ENCODE measurements at places on chromosomes 5 and 9. TPM values are rescaled to one million over a fixed set of nuclear protein-coding genes. Genes with fewer than 3 reads are reported as not detected.

The NR5A1 gene
- not detected for total RNA-seq

GRCh38 chr5:107361945-107362344, 308.8 kb downstream of the EFNA5 start:
- DNase-seq = no peak

DNA sequence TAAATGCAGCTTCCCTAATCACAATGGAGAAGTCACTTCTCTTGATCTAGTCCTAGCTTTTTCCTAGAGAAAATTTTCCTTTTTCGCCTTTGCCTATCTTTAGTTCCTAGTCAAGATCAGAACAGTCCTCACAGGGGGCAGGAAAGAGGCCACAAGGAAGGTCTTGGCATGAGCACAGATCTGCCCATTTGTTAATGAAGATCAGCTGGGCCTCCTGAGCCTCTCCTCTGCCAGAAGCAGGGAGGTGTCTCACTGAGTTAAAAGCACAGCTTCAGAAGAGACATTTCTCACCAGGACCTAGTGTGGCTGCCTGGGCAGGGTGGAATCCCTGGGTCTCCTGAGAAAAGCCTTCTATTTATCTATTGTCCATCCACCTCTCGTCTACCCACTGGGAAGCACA, 357.8 kb downstream of the TMEM38B start:
- DNase-seq = no peak

DNA sequence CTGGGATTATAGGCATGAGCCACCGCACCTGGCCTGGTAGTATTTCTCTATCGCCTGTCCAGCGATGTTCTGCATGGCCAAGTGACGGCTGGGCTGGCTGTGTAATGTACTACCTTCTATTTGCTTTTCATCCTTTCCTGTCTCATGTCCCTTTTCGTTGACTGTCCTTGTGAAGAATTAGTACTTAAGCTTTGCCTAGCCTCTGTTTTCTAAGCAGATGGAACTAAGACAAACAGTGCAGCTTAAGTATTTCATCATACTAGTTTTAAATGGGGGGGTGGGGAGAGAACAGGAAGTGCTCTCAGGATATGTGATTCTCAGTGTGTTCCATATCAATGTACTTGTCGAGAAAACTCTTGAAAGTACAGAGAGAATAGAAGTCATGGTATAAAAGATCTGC, 31.7 kb upstream of the CCL21 start:
- no peak for DNase-seq

GRCh38 chr5:127785098-127785927, 82.1 kb downstream of the CCDC192 start:
- no peak for DNase-seq

The FAXDC2 gene
- 0.18 TPM for total RNA-seq

DNA sequence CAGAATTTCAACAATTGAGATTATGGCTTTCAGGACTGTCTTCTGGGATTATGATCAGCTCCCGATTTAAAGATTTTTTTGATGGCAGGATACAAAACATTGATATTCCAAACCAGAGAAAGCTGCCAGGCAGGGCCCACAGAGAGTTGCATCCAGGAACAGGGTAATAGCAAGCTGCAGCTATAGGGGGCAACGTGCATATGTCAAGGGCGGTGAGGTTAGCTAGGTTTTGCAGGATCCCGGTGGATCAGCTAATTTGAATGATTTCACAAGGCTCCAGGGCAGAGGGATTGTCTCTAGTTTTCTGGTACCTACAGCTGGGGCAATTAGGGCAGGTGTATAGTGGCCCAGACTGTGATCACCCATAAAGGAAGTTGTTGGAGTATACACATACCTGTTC, 339.4 kb downstream of the CHSY3 start:
- DNase-seq = no peak

DNA sequence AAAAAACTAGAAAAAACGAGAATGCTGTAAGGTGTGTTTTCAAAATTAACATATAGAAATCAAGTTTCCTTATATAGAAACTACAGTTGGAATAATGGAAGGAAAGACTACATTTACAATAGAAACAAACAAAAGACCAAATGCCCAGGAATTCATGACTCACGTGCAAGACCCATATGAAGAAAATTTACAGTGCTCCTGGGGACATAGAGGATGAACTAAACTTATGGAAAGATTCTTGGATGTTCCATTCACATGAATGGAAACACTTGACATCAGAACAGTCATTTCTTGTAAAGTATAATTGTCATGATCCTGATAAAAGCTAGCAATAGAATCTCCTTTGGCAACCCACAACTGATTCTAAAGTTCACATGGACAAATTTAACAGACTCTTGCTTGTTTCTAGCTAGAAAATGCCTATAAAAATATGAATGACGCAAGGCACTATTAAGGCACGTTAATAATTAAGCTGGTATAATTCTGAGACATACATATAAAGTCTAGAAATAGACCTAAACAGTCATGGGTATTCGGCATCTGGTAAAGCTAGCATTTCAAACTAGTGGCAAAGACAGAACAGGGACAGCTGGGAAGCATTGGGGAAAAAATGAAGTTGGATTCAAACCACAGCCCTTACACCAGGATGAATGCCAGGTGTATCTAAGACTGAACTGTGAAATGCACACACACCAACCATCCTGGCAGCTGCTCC, 5.1 kb upstream of the ZFP62 start:
- no peak for DNase-seq

The IGFBPL1 gene
- total RNA-seq = not detected

GRCh38 chr5:158979749-158980521, 119.8 kb downstream of the EBF1 start:
- no peak for DNase-seq

DNA sequence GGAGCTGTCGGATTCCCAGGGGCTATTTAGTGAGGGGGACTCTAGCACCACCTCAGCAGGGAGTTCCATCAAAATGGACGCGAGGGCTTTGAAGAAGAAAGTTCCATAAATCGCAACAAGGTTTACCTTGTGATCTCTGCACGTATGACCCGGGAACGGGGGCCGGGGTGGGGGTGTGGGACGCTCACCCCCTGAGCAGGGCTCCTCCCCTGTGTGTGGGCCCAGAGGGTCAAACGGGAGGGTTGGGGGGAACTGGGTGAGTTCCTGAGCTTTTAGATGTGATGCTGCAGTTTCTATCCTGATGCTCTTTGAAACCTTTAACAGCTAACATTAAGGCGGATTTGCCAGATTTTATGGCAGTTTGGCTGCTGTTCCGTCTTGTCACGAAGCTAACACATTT, 18.9 kb upstream of the LRRC14B start:
- DNase-seq = no peak

- no peak for DNase-seq
These were observed 52.4 kb downstream of the ASS1 start for GRCh38 chr9:130497139-130497538.

DNA sequence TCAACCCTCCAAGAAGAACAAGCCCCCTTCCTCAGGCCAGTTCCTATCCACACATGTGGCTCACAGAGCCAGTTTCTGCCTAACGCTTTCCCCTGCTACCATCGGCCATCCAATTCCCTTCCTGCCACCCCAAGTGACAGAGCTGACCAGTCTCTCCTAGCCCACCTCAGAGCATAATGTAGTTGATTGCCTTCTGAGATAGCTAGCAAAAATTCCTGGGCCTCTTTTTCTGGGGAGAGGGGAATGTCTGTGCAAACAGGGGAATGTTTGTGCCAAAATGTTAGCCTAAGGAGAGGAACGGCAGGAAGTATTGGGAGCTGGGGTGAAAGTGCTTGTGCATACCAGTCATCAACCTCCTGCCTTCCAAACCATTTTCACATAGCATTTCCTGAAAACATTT, 157.0 kb downstream of the PJA2 start:
- no peak for DNase-seq

The CCL27 gene
- 0.35 TPM for total RNA-seq

The INSL4 gene
- not detected for total RNA-seq

GRCh38 chr5:146313027-146313426, 25.6 kb upstream of the POU4F3 start:
- no peak for DNase-seq

DNA sequence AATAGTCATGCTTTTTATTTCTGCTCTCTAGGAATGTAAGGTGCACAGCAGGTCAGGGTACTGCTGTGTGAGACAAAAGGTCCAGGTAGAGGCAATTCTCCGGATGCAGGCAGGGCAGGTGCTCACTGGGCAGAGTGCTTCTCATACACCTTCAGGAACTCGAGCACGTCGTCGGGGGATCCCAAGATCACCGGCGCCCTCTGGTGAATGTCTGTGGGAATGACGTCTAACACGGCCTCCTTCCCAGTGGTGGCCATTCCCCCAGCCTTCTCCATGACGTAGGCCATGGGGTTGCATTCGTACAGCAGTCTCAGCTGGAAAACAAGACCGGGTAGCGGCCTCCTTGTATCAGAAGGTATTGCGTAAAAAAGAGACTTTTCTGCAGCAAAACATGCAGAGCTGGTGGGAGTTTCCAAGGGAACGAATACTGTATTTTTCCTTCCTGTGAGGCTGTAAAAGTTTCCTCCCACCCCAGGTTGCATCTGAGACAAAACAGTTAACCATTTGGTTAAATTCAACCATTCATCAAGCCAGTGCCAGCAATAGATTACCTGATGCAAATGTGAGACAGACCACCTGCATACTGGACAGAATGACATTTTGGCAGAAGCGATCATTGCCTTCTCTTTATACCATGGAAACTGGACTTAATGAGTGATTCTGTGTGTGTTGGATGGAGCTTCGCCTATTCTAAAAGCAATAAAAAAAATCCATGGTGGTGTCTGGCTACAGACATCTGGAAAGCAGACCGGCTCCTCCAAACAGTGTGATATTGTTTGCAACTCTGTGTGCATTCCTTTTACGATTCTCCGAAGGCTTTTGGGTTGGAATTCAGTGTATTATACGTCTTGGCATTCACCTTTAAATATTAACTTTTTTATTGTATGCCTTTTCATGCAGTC, 9.9 kb upstream of the FBP2 start:
- DNase-seq = peak; percentile 35

- DNase-seq = no peak
These were observed 38.9 kb downstream of the ADRA1B start for GRCh38 chr5:159955056-159955624.

DNA sequence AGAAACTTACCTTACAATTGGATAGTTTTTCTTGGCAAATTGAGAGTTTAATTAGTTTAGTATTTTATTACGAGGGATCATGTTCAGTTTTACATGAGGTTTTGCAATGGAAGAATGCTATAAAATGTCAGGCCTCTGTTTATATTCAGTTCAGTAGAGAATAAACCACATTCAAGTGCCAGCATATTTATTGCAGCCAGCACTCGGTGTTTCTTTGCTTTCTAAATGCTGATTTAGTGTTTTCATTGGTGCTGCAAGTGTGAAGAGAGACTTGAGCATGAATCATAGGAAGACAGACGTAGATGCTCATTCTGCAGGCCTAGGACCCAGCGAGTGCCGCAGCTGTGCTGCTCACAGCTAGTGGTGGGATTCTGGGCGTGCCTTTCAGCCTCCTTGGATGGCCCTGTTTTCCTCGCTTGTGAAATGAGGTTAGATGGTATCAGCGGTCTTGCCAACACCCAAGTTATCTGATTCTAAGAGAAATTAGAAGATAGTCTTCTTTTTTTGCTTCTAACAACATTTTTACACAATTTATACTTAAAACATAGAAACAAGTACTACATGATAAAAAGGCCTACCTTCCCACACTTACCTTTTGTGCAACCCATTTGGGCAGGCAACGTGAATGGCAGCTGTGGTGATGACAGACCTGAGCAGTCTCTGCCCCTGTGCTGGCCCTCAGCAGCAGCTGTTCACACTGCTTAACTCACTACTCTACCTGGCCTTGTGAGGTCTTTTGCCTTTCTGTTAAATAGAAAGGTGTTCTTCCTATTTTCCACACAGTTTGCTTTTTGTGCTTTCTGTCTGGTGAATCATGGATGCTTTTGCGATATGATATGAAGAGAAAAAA, 26.8 kb upstream of the TNFAIP8 start:
- peak; percentile 69 for DNase-seq

DNA sequence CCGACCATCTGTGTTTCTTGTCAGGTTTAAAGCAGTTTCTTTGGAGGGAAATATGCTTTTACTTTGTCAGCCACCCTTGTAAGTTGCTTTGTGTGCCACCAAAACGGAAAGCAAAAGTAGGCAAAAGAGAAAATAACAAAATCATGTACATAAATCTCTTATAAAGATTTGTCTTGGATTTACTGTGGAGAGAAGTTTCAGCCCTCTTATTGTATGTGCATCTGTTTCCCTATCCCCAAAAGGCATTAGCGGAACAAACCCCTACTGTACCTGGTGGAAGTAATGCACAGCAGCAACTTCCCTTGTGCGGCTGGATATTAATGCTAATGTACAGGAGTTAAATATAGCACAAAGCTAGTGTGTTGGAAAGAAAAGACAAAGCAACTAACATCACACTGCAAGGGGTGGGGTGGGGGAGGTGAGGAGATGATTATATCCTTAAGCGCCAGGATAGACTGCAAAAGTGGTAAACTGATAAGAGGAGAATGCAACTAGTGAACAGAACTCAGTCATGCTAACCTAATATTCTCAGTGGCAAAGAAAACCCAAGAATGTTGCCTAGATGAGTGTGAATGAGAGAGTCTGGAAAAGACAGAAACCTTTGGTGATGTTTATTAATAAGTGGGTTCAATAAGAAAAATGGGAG, 396.5 kb upstream of the MEF2C start:
- no peak for DNase-seq

The PPIC gene
- total RNA-seq = not detected

- DNase-seq = no peak
These were observed 28.7 kb downstream of the DMRT3 start for GRCh38 chr9:1005043-1005667.

DNA sequence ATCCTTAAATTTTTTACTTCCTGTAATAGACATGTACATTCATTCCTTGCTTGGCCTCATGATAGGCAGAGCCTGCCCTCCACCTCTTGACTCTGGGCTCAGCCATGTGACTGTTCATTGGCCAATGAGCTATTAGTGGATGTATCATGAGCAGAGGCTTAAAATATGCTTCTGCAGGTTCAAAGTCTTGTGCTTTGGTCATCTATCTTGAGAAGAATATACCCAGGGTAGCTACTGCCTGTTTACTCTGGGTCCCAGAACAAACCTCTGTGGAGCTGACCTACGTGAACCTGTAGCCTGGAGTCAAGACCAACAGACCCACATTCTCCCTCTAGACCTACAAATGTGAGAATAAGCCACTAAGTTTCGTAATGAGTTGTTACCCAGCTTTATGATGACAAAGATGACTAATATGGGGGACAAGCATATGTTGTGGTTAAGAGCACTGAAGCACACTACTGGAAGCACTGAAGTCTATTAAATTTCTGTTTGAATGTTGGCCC, 244.4 kb downstream of the MAST4 start:
- DNase-seq = no peak

The SHOC1 gene
- total RNA-seq = not detected

DNA sequence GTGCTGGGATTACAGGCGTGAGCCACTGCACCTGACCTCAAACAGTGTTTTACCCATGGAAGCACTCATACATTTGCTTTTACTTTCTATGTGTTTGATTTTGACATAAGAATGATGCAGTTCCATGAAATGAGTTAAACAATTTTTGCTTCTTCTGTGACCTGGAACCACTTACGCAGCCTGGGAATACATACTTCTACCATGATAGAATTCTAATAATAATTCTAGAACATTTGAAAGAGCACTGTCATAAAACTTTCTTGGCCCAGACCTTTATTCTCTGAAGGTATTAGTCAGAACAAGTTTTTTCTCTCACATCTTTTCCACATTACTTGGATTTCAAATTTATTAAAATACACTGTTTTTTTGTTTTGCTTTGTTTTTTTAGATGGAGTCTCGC, 25.3 kb upstream of the COL5A1 start:
- DNase-seq = no peak

The OTP gene
- not detected for total RNA-seq
